ENCODE measurements at places on chromosomes 12 and 14.

DNA sequence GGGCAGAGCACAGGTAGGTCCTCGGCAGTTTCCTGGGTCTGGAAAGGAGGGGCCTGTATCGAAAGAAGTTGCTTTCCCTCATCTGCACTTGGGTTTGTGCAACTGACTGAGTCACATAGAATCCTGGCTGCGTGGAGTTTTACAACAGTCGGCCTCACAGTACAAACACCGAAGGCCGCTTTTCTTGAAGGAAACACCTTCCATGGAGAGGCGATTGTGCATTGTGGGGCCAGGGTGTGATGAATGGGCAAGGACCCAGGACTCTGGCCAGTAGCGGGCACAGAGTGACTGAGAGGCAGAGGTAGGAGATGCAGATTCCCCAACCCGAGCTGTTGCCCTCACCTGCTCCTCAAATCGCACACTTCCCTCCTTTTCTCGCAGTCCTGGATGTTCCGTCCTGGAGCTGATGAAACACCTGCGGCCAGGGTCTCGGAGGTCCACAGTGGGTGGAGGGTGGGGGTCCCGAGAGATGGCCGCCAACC, 7.7 kb downstream of the CCND2 start:
- no peak for DNase-seq

DNA sequence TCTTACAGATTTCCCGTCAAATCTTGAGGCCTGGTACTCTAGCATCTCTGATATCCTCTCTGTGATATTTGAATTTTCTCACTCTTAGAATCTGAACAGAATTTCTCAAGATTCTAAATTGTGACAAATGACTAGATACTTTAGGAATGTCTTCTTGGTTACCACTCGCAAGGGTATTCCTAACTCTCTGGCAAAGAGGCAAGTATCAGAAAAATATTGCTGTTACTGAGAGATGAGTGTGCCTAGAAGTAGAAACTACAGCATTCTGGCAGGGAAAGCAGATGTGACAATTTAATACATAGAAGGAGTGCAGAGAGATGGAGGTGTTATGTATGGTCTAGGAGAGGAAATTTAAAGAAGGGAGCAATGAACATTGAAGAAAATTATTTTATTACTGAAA, 467.8 kb downstream of the LRIG3 start:
- DNase-seq, result peak; percentile 65

DNA sequence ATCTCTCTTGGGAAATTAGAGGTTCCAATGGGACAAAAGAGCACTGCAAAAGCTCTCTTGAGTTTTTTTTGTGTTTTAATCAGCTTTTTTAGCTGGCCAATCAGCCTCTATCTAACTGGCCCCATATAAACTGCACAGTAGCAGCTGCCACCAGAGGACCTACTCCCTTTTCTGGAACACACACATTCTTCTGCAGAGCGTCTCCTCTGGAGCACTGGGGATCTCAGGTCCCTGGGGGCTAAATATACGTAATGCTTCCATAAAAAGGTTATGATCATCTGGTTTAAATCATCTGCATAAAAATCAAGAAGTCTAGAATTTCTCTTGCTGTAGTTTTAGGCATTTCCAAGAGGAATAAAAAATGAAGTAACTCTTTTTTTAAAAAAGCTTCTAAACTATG, 32.3 kb downstream of the TSPAN8 start:
- no peak for DNase-seq

- no peak for DNase-seq
Measured at GRCh38 chr14:93929048-93929535, 1.9 kb downstream of the FAM181A start.

DNA sequence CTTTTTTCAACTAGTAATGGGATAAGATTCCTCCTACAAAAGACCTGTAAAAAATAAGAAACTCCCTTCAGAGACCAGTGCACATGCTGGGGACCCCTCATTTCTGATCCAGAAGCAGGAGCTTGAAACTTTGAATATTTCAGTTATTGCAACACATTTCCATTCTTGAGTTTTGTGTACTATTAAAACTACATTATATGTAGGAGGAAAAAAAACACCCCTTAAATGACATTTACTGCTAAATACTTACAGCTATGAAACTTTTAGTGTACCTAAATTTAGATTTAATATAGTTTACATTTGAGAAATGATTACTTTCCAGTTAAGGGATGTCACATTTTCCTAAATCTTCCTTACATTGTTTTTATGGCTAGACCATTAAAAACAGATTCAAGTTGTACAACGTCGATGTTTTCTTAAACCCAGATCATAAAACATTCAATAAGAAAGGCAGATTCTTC, 4.1 kb downstream of the LRIG3 start:
- no peak for DNase-seq

Measured in iris pigment epithelial cell (primary cell).